ENCODE measurements at places on chromosomes 5 and 9.

GRCh38 chr5:73387601-73388305 lies 60.8 kb downstream of the FOXD1 start:
- no peak for DNase-seq

DNA sequence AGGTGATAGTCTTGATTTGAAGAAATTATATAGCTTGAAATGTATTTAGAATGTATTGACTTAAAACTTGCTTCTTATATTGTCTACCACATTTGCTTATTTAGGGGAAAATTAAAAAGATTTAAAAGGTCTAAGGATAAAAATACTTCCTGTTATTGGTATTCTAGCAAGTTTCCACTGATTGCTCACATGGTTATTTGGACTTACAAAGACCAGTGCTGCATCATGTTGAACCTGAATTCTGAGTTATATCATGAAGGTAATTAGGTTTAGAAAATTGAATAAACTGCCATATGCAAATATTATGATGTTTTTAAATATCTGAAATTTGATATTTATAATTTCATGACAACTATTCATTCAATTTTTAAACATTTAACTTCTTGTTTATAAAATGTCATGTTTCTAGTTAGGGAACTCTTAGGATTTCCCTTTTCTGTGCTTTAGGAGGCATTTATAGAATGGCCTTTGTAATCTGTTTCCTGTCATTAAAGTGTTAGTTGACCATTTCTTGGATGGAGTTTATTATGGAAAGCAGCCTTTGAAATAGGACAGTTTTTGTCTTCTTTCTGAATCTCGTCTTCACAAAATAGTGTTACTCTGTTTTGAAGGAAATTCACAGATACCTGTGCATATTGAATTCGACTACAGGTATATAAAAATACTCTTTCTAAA lies 85.8 kb downstream of the MTREX start:
- no peak for DNase-seq

DNA sequence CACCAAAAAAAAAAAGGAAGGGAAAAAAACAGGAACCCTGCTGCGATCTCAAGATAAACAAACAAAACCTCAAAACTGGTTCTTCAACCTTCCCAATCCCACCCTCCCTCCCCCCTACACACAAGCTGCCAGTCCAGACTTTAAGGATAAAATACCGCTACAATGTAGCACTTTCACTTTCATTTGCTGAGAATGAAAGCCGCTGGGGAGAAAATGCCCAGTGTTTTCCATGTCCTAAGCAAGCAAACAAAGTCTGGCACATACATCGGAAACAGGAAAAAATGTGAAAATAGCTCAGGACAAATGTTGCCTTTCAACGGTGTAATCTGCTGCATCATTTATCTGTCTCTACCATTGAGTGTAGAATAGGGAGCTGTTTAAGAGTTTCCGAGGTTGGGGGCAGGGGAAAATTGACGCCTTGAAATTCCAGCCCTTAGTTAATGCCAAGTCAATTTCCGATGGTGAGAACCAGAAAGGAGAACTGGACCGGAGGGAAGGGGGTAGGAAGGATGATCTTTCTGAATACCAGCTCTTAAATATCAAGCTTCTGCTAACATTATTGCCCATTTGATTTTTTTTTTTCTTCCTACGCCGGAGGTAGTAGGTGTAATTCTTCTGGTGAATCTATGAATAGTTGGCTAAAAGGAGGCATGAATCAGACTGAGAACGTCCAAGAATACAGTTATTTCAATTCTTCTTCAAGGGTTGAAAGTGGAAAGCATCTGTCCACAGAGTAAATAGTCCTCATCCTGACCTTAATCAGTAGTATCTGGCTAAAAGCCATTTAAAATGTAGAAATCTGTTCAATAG lies 1.2 kb upstream of the ADAMTS6 start:
- no peak for DNase-seq

GRCh38 chr9:13597004-13597403 lies 317.5 kb upstream of the MPDZ start:
- DNase-seq, result no peak

DNA sequence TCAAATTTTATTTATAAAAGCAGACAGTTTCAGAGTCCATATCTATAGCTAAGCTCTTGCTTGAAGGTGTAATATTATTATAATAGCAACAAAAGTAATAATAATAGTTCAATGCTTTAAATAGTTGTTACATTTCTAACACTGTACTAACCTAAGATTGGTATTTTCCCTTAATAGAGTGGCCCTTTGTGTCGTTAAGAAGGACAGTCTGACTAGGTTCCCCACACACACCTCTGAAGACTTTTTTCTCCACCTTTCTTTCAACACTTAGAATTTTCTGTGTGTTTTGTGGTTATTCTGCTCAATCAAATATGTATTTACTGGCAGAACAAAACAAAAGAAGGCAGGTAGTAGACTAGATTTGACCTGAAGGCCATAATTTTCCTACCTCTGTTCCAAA lies 223.2 kb upstream of the ACO1 start:
- DNase-seq, result no peak

DNA sequence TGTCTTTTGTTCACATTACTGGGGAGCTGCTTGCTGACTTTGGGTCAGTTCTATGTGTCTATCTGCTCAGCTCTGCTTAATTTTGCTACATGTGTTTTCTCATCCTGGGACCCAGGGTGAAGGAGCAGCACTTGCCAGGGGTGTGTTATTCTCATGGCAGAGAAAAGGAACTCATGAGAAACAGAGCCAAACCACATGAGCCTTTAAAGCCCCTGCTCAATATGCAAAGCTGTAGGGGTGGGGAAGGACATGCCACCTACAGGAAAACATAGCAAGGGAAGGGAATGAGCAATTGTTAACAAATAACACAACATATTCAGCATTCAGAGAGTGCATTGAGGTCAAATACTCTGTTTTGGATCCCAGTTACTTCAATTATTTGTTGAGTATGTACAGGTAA lies 290.9 kb downstream of the CDK5RAP2 start:
- no peak for DNase-seq

DNA sequence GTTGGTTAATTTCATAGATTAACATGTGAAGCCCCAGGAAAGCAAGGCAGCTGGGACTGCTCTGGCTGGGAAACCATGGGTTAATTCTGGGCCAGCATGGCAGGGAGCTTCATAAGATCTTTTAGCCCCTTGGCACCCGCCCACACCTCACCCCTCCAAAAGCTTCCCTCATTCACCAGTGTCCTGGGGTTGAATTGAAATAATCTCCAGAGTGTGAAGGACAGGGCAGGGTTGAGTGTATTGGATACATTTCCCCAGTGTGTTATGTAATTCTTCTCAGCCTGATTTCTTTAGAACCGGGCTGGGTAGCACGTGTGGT lies 19.4 kb downstream of the WNT8A start:
- no peak for DNase-seq

- DNase-seq, result no peak
These were observed 929.8 kb downstream of the CDH18 start for GRCh38 chr5:19058216-19058615.

GRCh38 chr9:69028754-69029153 lies 6.8 kb upstream of the FXN start:
- no peak for DNase-seq

DNA sequence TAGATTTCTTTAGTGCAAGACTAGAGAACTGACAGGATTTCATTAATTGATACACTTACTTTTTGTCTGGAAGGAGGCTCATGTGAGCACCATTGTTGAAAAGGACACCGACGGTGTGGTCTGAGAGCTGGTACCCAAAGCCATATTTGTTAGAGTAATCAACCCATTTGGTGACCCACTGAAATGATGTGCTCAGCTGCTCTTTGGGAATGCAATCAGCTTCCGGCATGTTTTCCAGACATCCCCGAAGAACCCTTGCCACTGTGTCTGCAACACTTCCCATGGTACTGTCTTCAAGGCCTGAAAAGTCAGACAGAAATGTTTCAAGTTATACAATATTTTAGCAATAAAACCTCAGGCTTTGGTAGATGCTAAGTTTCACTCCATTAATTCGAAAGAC lies 4.4 kb downstream of the PLK2 start:
- no peak for DNase-seq

- DNase-seq, result peak; percentile 88
These were observed 79.1 kb downstream of the AOPEP start for GRCh38 chr9:94805585-94805984.

DNA sequence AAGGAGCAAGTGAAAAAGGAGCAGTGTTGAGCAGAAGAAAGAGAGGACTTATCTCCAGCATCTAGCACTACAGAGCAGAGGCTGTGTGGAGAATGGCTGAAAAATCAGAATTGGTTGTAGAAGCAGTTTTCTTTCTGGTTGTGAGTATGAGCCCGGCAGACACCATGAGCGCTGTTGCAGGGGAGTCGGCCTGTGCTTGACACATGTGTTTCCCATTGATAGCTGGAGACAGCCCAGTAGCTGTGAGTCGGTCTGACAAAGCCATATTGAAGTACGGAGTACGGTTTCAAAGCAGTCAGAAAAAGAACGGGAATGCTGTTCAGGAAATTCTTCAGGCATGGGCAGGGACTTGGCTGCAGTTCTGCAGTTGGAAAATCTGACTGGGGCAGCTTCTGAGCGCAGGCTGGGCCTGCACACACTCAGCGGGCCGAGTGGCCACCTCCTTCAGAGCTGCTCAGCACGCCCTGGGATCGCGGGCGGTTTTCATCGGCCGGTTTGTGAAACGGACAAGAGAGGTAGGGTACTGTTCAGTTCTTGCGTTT lies at the start of gene SGCD:
Gene SGCD (plus strand): TSS at position 447 of the 542 bp plus-strand sequence.
- peak; percentile 55 for DNase-seq

DNA sequence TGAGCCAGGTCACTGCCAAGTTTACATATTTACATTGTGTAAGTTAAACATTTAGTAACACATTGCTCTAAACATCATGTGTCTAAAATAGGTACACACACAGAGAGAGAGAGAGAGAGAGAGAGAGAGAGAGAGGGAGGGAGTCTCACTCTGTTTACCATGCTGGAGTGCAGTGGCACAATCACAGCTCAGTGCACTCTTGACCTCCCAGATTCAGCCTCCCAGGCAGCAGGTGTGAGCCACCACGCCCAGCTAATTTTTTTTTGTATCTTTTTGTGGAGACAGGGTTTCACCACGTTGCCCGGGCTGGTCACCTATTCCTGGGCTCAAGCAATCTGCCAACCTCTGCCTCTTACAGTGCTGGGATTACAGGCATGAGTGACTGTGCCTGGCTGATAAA lies 1045.3 kb downstream of the TLE1 start:
- no peak for DNase-seq

DNA sequence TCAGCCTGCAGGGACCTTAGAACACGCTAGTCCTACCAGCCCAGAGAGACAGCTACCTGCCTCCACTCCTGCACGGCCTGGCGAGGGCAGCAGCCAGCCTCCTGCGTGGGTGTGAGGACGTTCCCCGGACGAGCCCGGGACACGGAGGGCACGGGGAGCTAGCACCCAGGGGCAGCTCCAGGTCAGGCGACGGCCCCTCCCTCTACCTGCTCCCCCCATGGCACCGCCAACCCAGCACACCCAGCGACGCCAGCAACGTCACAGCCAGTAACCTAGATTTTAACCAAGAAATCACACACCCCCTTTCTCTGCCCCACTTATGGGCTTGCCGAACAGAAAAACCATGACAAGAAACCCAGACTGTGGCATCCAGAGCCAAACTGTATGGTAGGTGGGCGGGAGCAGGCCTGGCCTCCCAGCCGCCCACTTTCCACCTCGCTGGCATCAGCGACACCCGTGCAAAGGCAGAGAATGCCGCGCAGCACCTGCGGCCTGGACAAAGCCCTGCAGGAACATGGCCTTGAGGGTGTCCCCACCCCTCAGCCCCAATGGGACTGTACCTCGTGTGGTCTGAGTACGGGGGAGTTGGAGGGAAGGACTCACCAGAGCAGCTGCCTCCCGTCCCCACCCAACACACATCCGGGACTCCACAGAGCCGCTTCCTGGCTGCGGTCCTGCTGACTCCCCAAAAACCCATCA lies 47.9 kb downstream of the NACC2 start:
- DNase-seq, result no peak

DNA sequence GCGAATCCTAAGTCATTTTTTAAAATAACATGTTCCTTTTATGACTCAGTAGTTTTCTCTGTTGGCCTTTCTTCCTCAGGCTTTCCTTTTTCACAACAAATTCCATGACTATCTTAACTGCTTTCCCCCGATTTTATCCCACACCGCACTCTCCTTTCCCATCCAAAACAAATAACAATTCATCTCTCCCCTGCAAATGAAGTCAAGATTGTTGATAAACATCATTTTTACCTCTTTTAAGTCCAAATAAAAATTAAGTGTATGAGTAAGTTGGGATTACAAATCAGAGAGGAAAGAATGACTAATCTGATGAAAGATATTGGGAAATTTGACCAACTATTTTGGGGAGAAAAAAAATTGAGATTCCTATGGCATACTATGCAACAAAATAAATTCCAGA lies 47.3 kb downstream of the SEC61B start:
- DNase-seq, result peak; percentile 30

DNA sequence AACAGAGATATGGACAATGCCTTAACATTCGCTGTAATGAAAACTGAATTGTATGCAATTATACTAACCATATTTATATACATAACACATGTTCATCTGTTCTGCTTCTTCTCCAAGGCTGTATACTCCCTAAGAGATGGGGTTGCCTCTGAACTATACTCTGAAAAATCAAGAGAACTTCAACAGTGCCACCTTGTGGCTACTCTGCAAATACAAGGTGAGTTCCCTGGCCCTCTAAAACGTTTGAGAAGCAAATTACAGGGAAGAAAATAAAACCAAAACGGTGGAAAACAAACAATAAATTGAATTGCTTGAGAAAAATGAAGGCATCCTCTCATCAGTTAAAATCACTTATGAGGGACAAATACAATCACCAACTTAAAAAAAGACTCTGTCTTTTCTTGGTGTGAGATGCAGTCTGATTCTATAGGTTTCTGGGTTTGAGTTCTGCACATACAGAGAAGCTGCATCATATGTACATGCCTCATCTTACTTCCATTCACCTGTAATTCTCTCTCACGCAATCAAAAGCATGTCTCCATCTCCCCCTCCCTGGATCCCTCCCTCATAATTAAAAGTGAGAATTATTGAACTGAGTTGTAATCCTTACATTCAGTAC lies 98.6 kb downstream of the FBXW11 start:
- peak; percentile 43 for DNase-seq

GRCh38 chr9:129084087-129084486 lies 3.2 kb downstream of the DOLPP1 start:
- no peak for DNase-seq

DNA sequence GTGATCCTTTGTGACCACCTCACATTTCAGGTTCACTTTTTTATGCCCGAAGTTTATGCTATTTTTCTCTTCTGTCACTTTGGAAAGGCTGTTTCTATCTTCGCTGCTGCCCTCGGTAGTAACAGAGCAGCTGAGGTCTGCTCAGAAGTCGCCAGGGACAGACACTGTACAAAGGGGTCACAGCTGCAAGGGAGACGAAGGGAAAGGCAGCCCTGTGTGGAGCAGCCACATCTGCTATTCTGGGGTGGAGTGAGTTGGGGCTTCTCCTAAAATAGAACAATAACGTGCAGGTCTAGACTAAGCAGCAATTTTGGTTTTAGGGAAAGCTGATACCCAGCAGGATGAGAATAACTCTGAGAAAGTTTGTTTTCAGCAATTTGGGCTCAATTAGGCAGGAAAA lies 72.5 kb downstream of the ACTL7B start:
- no peak for DNase-seq

- no peak for DNase-seq
These were observed 614 bp upstream of the LCN6 start for GRCh38 chr9:136748666-136749611.

GRCh38 chr5:37900692-37901091 lies 60.9 kb upstream of the GDNF start:
- no peak for DNase-seq
